ENCODE measurements at places on chromosomes 1 and 21.

- DNase-seq, result no peak
Measured at GRCh38 chr1:219381396-219381795, 207.7 kb downstream of the LYPLAL1 start.

DNA sequence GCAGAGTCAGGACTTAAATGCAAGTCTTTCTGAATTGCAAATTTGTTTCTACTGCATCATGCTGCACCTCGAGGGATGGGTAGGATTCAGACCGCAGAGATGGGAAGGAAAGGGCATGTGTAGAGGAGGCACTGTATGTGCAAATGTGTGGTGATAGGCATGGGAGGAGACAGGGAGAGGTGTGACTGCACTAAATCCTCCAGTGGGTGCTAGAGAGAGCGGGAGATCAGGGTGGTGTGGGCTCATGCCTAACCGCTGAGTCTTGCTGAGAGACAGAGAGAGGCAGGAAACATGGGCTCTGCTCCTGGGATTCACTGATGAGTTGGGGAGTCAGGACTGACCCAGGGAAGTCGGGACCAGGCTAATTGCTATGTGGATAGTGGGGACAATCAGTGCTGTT is 61.1 kb downstream of the PTPRU start:
- DNase-seq, result no peak

GRCh38 chr1:169200319-169200718 is 93.8 kb downstream of the ATP1B1 start:
- no peak for DNase-seq

GRCh38 chr1:61337037-61337436 is 254.7 kb downstream of the NFIA start:
- DNase-seq, result no peak

- DNase-seq, result no peak
Measured at GRCh38 chr1:81915937-81916336, 115.2 kb downstream of the ADGRL2 start.

DNA sequence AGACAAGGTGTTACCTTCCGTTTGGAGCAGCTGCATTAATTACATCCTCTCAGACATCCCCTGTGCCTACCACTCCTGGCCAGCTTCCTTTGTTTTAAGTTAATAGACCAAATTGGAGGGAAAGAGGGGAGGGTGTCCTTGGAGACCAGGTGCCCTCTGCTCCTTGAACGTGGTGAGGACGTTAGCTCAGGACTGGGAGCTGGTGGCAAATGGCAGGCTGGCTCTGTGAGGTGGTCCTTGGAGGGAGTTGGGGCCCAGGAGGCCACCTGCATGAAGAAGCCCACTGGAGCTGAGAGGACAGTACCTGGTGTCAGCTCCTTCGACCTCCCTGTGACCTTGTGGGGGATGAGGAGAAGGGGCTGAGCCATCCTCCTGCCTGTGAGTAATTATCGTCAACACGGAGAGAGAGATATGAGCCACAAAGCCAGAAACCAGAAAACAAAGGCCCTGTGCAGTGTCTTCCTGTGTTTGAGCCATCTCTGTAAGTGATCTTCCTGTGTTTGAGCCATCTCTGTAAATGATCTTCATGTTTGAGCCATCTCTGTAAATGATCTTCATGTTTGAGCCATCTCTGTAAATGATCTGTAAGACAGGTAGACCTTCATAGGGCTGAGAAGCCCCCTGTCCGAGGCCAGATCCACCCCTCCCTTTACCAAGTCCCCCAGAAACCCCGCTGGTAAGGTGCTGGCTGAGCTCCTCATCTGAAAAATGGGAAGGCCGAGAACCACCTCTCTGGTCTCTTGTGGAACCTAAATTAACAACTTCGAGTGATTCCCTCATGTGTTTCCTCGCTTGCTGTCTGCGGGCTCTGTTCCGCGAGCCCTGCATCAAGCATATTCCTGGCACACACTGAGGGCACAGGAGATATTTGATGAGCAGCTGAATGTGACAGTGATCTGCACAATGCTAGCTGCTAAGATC is 126.0 kb downstream of the CAMTA1 start:
- DNase-seq, result no peak

DNA sequence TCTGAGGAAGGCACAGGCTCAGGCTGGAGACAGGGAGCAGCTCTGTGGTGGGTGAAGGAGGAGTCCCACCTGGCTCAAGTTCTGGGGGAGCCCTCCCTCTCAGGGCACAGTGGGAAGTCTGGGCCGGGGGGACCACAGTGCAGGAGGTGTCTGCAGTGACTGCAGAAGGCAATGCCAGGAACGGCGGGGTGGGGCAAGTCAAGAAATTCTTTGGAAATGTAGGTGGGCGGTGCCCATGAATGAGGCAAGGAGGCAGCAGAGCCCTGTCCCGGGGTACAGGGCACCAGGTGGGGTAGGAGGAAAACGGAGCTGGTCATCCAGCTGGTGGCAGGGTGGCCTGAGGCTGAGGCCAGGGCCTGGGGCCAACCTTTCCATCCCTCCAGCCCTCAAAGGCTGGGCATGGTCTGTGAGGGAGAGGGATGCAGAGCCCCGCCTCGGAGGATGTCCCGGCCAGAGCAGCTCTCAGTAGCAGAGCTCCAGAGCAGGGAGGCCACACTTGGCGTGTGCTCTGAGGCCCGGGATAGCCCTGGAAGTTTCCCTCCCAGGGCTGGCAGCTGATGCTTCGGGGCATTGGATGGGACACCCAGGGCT is 4.7 kb downstream of the TFF3 start:
- DNase-seq, result no peak

GRCh38 chr1:57122031-57122430 is 156.2 kb upstream of the C8B start:
- DNase-seq, result no peak

DNA sequence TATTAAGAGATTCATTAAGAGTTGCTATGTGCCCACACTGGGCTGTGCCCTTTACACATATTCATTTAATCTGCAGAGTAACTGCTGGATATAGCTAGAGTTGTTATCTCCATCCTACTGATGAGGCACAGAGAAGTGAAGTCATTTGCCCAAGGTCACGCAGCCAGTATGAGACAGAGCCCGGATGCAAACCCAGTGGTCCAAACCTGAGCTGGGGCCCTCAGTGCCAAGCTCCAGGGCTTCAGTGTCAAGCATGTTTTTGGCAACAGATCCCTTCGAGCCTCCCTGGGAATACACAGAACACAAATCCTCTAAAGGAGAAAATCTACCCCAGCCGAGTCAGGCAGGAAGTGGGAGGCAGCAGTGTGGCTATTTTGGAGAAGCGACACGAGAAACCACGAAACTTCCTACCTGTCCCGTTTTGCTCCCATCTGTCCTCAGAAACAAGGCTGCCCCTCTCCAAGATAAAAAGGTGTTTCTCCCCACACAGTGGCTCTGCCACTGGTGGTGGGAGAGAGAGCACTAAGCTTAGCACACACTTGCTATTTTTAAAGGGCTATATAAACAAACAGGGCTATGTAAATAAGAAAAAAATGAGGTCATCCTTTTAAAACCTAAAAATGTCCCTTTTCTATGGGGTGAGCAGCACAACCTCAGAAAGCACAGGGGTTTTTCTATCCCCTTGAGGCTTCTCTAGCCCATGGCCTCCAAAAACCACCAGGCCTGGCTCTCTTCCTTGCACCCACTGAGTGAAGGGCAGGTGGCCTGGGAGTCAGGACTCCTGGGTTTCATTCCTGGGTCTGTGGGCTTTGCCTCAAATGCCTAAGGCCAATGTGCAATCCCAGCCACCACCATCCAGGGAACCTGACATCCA is 138.6 kb upstream of the EDN2 start:
- DNase-seq, result no peak
